ENCODE measurements at places on chromosomes 5 and 9.

GRCh38 chr9:20526500-20527319 is 95.6 kb downstream of the MLLT3 start:
- no peak for DNase-seq

DNA sequence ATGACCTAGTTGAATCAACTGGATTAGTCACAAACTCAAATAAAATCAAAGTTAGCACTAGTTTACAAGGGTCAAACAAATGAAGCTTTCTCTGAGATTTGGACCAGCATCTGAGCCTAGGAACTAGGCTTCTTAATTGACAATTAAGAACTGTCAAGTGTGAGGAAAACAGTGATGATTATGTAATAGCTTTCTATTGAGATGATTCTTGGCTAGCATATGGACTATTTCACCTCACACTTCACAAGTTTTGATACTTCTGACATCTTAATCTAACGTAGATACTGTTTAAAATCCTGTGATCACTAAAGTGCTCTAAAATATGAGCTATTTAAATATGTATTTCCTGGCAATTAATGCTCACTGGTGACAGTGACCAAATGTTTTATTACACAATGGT is 542.9 kb downstream of the EFNA5 start:
- DNase-seq = no peak

DNA sequence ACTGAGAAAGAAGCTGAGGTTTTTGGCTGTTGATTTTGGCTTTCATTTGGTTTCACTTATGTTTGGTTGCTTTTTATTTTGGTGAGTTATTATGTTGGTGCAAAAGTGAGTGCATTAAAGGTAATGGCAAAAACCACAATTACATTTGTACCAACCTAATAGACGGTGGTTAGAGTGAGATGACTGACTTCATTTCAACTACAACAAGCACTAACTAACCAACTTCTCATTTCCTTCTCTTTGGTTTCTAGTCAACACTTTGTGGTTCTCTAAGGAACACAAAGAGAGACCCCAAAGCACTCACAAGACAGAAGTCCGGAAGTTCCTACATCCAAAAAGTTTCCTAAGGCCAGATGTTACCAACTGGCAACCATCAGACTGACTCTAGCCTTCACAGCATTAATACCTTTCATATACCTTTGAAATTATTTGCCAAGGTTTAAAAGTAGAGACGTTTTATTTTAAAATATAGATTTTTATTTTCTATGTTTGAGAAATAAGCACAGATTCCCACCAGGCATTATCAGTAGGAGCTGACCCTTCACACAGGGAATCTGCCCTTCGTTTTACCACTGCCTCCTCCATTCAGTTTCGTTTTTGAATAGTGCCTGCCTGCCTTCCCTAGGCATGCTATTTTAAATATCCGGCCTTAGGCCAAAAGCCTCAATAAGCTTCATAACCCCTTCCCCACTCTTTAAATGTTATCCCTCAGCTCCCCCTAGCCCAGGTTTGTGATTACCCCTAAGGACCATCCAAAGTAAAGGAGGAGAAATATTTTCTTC is 301.1 kb upstream of the PTGER4 start:
- DNase-seq = no peak

GRCh38 chr9:80369641-80370040 is 797.9 kb downstream of the TLE4 start:
- DNase-seq = no peak

- DNase-seq = peak; percentile 72
Observed at GRCh38 chr9:93119953-93120845, 13.9 kb downstream of the NINJ1 start.

GRCh38 chr9:77810047-77810446 is 161.9 kb upstream of the GNA14 start:
- no peak for DNase-seq

DNA sequence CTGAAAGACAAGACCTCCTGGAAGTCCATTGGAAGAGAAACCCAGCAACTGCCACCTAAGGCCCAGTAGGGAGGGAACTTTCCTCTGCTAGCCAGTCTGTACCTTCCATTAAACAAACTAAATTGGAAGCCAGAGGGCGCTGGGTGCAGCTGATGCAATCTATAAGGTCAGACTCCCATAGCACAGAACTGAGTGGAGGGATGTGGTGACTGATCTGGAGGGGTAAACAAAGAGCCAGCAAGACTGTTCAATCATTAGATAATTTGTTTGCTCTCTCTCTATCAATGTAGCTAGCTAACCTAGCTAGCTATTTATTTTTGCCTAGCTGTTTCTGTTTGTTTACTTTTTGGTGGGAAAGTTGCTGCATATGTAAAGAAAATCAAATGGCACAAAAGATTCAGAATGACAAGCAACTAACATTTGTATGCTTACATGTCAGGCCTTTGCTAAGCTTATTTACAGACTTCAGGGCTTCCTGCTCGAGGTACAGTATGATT is 291.8 kb upstream of the DAB2 start:
- peak; percentile 74 for DNase-seq

DNA sequence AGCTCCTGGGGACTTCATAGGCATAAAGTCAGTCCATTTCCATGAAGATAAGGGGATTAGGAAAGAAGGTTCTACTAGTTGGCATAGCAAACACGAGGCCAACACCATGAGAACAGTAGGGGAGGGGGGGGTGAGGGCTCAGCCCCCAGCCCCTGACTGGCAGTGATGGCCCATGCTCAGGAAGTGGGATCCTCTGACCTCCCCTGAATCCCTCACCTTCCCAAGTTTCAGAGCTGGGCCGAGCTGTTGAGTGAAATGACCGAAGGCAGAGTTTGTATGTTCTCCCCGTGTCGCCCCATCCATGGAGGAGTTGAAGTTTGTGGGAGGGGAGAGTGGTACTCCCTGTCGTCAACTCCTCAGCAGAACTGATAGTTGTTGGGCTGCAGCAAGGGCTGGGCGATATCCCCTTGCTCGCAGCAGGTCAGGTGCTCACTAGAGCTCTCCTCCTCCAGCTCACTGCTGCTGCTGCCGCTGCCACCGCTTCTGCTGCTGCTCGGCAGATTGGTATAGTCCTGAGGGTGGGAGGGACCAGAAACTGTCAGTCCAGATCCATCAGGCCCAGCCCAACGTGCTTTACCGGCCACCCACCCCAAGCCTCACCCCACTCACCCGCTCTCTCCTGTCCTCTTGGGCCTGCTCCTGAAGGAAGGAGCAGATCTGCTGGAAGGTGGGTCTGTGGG is 32.5 kb downstream of the CSF1R start:
- DNase-seq = no peak

GRCh38 chr5:76688836-76689235 is 27.1 kb upstream of the F2R start:
- no peak for DNase-seq

DNA sequence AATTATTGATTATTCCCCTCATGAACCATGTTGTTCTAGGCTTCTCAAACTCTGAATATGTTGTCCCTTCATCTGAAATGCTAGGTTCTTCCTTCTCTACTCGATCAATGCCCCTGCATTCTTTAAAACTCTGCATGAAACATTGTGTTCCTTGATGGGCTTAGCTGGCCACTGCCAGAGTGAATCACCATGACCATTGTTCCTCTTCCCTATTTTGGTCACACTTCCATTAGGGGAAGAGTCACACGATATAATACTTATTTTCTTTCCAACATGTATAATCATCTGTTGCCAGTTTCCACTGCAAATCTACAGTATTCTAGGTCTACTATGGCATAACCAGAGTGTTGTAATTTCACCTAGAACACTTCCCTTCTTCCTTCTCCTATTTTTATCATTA is 247.9 kb downstream of the TRPM3 start:
- no peak for DNase-seq

- no peak for DNase-seq
Observed at GRCh38 chr9:137078701-137079400, 1.5 kb downstream of the UAP1L1 start.

Measured in activated naive CD4-positive, alpha-beta T cell treated with anti-CD3 and anti-CD28 coated beads for 36 hours (primary cell).